ENCODE measurements at places on chromosomes 12 and 14.

- DNase-seq: no peak
Measured at GRCh38 chr12:26280869-26281268, 85.5 kb downstream of the SSPN start.

DNA sequence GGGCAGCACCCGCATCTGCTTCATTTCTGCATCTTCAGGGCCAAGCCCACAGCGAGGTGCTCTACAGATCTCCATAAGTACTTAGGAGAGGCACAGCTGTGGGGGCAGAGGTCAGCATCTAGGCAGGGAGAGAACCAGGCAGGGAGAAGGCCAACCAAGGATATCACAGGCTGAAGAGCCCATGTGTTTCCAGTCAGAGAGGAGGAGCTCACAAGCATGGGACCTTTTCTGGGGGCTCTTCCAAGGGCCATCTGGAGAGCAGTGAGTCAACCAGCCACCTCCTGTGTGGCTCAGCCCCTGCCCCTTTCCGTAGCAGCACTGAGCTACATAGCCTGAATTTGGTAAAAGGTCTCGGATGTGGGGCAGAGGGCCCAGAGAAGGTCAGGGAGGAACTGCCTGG, 78.5 kb downstream of the ARL6IP4 start:
- no peak for DNase-seq

GRCh38 chr14:98578204-98578603, 693.8 kb downstream of the BCL11B start:
- no peak for DNase-seq

DNA sequence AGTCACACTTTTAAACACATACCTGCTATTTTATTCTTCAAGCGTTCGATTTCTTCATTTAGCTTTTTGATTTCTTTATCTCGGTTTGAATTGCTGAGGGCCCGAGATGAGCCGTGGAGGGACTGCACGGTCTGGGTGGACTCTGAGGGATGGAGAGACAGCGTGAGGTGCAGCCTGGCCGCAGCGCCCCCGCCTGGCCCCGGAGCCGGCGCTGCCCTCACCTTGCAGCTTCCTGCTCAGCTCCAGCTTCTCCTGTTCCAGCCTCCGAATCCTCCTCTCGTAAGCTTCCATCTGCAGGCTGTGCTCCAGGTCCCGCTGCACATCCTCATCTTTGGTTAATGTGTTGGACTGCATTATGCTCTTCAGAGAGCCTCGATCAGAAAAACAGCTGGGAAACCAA, 53.2 kb downstream of the AMN start:
- DNase-seq: no peak

DNA sequence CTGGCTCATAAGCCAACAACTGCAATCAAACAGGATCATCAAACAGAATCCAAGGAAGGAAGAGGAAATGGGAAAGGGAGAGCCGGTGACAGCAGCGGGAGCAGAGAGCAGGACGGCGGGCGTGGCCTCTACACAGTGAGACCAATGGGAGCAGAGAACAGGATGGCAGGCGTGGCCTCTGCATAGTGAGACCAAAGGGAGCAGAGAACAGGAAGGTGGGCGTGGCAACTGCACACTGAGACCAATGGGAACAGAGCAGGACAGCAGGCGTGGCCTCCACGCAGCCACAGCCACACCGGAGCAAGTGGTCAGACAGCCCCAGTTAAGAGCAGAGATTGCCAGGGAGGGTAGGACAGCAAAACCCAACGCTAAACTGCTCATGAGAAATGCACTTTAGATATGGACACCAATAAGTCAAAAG, 16.4 kb downstream of the LRCOL1 start:
- peak; percentile 91 for DNase-seq

DNA sequence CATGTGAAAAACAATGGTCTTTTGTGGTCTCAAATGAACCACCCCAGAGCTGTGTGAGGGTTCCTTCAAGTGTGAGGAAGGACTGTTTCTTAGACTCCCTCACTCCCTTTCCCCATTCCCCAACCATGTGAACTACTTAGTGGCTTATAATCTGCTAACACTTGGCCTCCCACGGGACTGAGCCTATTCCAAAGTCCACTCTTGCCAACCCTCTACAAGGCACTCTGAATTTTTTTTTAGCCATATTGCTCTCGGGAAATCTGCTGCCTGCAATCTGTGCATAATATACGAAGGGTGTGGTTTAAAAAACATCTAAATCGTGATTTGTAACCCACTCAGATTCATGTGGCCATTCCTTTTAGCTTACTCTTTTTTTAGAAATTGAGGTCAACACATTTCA, 2.6 kb downstream of the SVOP start:
- DNase-seq: no peak

- no peak for DNase-seq
Measured at GRCh38 chr12:69688021-69688420, 11.1 kb downstream of the BEST3 start.

- DNase-seq: no peak
Measured at GRCh38 chr12:31393004-31393550, 67.1 kb upstream of the SINHCAF start.

DNA sequence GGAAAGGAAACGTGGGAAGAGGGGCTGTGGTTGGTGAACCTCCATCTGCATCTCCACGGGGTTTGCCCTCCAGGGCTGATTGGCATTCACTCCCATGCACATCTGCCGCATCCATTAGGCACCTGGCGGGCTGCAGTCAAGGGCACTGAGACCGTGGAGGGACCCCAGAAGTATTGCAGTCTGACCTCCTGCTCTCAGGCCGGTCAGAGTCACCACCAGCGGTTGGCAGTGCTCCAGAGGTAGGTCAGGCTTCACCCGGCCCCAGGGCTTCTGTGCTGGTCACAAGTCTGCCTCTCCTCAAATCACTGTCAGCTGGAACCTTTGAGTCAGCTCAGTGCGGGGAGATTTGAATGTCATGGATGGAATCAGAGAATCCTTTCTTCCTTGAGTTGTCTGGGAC, 132.3 kb downstream of the PAPOLA start:
- no peak for DNase-seq

GRCh38 chr12:17478908-17479673, 610.9 kb downstream of the RERGL start:
- DNase-seq: no peak

- no peak for DNase-seq
Measured at GRCh38 chr14:69399750-69400149, 1.3 kb downstream of the SLC39A9 start.

GRCh38 chr12:64890873-64891468, 66.5 kb downstream of the TBC1D30 start:
- no peak for DNase-seq

- DNase-seq: no peak
Measured at GRCh38 chr14:73180385-73180805, 44.1 kb downstream of the PSEN1 start.

- DNase-seq: no peak
Measured at GRCh38 chr12:104985206-104985605, 910 bp upstream of the NOPCHAP1 start.

DNA sequence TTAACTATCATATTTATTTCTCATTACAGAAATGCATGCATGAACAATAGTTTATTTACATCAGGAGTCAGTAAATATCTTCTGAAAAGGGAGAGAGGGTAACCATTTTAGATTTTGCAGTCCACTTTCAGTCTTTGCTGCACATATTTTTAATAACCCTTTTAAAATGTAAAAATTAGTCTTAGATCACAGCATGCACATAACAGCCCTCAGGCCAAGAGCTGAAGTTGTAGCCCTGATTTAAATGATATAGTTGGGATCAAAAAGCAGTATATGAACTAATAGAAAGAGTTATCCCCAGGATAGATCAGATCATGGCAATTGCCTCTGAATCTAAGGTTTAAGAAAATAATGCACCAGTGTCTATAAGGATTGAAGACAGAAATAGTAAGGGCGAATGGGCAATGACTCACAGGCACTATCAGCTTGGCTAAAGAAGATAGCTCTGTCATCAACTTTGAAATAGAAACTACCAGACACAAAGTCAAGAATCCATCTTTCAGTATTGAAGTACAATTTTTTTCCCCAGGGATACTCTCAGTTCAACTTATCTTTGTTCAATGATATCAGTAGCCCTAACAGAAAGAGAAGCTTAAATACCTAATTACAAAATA, 13.1 kb upstream of the CLEC7A start:
- DNase-seq: no peak

- DNase-seq: no peak
Measured at GRCh38 chr12:114391088-114391487, 14.9 kb downstream of the TBX5 start.

- no peak for DNase-seq
Measured at GRCh38 chr14:75826599-75826998, 155.2 kb downstream of the TGFB3 start.

DNA sequence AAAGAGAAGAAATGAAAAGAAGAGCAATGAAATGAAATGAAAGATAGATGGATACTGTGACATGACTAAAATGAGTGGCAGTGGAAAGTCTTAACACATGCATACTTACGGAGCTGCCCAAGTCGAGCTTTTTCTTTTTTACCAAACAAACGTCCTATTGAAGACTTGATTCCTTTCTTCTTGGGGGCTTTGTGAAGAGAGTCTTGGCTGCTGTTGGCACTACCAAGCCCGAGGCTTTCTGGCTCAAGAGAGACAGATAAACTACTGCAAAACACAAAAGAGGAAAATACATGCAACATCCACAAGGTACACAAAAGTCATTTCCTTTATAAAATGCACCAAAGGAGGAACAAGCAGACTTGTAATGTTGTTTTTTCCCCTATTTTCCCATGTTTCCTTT, 261.2 kb downstream of the ACSS3 start:
- DNase-seq: no peak

DNA sequence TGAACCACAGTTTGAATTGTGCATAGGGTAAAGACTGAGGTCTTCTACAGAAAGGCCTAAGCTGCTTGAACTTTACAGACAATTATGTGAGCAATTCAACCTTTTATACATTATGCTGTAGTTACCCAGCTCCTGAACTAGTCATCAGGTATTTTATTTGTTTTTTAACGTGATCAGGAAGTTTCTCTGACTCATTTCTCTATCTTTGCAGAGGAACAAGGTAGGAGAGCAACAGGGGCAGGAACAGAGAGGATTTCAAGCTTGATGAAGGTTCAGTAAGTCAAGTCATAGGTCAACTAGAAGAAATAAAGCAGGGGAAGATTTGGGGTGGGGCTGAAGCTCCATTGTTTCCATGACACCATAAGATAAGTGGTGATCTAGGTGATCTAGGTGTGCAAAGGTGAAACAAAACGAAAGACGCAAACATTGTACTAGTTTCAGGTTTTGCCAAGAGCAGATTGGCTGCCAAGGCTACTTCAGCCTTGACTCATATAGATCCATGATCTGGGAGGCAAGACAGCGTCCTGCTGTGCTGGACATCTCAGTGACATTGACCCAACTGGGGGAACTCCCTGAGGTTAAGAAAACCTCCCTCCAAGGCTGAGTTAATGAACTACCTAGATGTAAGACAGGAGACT, 198.1 kb downstream of the DAD1 start:
- DNase-seq: no peak

DNA sequence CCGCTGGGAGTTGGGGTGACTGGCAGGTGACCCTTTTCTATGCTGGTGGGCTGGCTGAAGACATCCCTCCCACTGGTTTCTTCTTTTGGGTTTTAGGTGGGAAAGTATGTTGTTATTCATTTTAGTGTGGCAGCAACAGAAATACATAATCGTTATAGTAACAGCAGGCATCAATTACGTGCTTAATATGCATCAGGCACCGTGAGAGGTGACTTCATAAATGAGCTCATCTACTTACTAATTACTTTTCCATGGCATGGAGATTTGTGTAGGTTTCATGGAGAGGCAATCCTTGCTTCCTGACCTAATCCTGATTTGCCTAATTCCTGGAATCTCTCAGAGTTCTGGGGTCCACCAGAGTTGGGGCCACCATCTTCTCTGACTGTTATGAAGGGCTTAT, 13.4 kb upstream of the CELA1 start:
- DNase-seq: no peak

DNA sequence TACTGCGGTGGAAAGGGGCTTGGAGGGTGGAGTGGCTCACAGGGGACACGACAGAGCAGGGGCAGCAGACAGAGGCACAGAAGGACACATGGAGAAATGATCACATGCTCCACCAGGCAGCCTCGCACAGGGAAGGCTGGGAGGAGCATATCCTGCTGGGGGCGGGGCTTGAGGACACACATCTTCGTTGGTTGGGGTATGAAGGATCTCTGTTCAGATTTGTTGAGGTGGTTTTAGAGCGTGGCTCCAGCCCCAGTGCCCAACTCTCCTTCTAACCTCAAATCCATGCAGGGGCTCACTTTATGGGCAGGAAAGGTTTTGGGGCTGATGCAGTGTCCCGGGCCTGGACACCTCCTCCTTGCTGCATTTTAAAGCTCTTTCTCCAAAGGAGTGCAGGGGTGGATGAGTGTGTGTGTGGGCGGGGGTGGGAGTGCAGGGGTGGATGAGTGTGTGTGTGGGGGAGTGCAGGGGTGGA, 733 bp upstream of the P3H3 start:
- peak; percentile 92 for DNase-seq

- DNase-seq: no peak
Measured at GRCh38 chr14:58607131-58607951, 30.4 kb upstream of the DACT1 start.

GRCh38 chr14:105471823-105472485, 2.7 kb upstream of the CRIP2 start:
- DNase-seq: no peak

DNA sequence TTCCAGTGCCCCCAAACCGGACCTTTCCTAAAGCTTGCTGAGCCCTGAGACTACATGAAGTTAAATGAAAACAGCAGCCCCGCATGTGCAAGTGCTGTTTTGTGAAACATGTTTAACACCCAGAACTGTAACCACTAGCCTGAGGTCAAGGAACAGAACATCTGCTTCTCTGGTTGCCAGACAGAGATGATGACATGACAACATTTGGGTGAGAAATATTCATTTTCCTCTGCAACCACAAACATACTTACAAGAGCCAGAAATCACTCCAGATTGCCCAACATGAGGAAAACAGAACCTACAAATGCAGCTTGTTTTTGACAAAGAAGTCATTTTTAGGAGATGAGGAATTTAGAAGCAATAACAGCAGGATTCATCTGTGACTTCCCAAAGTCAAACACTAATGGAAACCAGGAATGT, 110.4 kb downstream of the BCAT1 start:
- DNase-seq: no peak

- DNase-seq: no peak
Measured at GRCh38 chr12:66237505-66238175, 48.6 kb downstream of the IRAK3 start.

DNA sequence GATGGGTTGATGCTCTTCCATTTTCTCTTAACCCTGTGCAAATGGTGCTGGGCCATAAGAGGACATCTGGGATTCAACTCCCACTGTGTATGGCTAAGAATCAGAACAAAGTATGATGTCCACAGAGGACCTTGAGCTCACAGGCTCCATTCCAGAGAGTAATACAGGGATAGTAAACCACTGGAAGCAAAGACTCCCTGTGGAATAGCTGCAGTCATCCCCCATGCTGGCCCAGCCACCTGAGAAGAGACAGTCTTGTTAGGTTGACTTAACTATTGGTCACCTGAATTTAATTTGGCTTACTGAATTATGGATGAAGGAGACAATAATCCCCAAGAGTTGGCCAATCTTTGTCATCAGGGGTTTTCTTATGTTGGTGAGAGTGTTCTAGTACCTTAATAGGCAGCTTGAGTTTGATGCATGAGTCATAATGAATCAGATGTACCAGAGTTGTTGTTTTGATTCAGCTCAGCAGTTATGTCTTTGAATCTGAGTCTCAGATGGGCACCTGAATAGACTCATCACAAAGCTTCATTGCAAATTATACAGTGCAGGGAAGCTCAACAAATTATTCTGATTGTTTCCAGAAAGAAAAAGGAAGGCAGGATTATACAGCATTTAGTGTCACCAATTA, 122.7 kb downstream of the SSPN start:
- DNase-seq: no peak

- no peak for DNase-seq
Measured at GRCh38 chr12:107448198-107448597, 237.4 kb upstream of the PWP1 start.

Data from Right ventricle myocardium superior (tissue), 1 donor.